ENCODE measurements at places on chromosomes 5 and 9.

DNA sequence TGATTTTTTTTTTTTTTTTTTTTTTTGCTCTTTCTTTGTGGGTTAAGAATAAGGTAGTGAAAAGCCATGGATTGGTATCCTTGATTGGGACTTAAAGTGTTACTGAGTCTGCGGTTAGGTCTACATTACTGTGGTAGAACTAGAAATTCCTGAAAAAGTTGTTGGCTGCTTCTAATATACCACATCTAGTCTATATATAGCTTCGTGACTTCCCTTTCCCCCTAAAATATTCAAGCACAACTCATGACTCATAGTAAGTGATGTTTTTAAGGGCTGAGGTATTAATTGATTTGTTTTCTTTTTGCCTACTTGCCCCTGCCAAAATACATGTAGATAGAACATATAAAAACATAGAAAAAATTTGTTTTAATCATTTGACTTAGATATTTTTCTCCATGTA lies 247.6 kb downstream of the TMEM232 start:
- DNase-seq: no peak

- DNase-seq: no peak
These were observed 3.1 kb downstream of the WNK2 start for GRCh38 chr9:93187047-93187446.

DNA sequence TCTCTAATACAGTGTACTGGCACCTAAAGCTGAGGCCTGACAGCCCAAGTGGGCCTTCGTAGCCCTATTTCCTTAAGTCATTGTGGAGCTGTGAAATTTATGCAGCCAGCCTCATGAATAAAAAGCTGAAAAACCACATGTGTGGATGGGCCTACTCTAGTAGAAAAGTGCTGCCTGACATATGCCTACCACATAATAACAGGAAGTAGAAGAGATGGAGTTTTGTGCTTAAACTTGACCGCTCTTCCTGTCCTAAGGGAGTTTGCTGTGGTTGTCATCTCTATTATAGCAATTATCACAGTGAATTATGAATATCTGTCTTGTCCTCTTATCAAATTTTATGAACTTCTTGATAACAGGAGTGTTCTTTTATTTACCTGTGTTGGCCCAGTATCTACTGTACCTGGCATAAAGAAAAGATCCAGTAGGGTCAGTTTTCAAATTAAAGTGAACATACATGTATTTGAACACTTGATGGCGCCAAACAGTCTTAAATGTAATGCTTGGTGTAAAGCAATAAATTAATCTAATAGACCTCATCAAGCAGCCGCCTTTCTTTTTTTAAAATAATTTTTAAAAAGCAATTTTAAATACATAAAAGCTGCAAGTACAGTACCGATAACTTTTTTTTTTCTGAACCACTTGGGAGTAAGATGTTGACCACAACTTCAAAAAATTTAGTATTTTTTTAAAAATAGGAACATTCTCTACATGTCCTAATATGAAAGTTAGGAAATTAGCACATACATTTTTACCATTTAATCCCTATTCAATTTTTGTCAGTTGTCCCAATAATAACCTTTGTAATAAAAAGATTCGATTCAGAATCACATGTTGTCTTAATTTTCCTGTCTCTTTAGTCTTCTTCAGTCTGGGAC lies 51.0 kb downstream of the FKTN start:
- DNase-seq: no peak

DNA sequence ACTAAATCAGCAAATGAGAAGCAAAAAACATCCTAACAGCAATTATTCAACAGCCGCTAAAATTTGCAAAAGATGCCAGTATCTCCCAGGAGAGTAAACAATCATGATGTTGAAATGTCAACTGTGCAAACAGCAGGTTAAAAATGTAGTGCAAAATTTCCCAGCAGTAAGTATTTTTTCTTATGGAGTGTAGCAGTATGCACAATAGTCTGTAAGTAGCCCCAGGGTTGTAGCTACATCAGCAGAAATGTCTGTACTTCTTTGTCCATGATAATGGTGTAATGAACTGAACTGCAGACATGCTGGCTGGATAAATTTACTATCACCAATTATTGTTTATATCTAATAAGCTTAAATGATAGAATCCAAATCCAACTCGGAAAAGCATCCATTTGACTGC lies 31.4 kb downstream of the GRIN3A start:
- DNase-seq: no peak

GRCh38 chr5:141565826-141566570 lies 52.8 kb downstream of the DIAPH1 start:
- DNase-seq: no peak

DNA sequence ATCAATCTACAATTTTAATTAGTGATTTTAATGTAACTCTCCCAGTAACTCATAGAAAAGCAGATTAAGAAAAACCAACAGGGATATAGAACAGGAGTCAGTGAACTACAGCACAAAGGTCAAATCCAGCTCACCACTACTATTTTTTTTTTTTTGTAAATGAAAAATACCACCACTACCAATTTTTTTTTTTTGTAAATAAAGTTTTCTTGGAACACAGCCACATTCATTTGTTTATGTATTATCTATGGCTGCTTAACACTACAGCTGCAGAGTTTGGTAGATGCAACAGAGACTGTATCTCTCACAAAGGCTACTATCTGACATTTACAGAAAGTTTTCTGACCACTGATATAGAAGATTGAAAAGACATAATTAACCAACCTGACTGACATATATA lies 11.7 kb downstream of the ZNF510 start:
- DNase-seq: no peak

DNA sequence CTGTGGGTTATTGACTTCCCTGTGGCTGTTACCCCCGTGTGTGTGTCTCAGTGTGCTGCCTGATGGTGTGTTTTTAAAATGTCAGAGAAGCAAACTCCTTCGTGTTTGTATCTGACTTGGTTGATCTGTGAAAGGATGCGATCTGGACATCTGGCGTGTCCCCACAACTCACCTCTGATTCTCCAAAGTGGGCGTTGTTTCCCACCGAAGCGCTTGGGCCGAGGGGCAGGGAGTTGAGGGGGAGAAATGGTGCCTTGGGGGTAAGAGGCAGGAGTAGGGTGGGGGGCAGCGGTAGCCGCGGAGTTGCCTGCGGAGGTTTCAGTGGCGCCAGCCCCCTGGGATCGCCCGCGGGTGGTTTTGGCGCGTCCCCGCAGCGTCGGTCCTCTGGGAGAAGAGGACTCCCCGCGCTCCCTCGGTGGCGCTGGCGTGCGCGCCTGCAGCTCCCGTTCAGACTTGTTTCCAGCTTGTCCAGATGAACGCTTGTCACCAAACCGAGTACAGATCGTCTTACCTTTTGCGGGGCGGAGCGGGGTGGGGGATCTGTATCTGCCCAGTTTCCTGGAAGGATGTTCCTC lies 1.1 kb downstream of the MAST4 start:
- DNase-seq: no peak

- no peak for DNase-seq
These were observed 12.2 kb upstream of the TMEM252 start for GRCh38 chr9:68552700-68553476.

GRCh38 chr9:19568946-19569345 lies 160.1 kb downstream of the ACER2 start:
- no peak for DNase-seq
